Astrocyte (in vitro differentiated cells and primary cell): ENCODE measurements at places on chromosomes 12 and 14. TPM values are rescaled to one million over a fixed set of nuclear protein-coding genes. Genes with fewer than 3 reads are reported as not detected.

Gene SSTR1
- not detected in 2 replicates for total RNA-seq

Gene ATL1
- total RNA-seq, result 15.8 and 17.9 TPM in 2 replicates

Gene LLPH
- total RNA-seq, result 34.6 and 37.3 TPM in 2 replicates

Gene CLEC1B
- not detected in 2 replicates for total RNA-seq

Gene CABP1
- total RNA-seq, result 0.19 and 0.30 TPM in 2 replicates

Gene PLEKHD1
- 0.05 and 0.14 TPM in 2 replicates for total RNA-seq

Gene RAD9B
- total RNA-seq, result 0.53 and 0.66 TPM in 2 replicates

Gene DIO3
- 0.46 and 0.79 TPM in 2 replicates for total RNA-seq

Gene APEX1
- 142 and 148 TPM in 2 replicates for total RNA-seq

Gene EPYC
- 0.26 and 0.39 TPM in 2 replicates for total RNA-seq

Gene ETFBKMT
- total RNA-seq, result 2.1 and 2.2 TPM in 2 replicates

Gene NR2C1
- total RNA-seq, result 44.3 and 46.3 TPM in 2 replicates

Gene CMKLR1
- 0.57 and 2.2 TPM in 2 replicates for total RNA-seq

Gene SLC7A8
- 4.0 and 6.5 TPM in 2 replicates for total RNA-seq

DNA sequence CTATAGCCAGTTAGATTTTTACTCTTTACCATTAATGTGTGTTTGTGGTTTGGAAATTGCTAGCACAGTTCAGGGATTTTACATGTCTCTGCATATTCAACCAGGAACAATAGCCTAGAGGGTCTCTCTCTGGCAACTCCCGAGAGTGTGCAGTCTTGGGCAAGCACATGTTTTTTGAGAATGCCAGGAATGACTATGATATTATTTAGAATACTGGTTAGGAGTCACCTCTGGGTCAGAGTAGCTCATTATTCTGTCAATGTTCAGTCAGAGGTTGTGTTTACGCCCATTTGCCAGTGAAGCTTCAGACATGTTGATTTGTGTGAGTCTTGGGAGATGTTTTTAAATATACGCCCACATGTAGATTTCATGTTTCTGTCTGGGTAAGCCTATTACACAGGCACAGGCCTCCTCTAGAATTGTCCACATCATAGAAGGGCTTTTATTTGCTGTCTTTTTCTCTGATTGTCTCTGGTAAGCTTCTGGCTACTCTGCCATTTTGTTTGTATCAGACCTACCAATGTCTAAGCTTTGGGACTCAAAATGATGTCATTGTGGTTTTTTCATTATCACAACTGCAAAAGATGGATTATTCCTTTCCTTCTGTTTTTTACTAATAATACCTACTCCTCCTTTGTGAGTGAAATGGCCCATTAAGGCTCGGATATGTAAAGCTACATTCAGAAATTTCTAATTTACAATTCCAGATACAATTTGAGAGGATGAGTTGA, 203.1 kb upstream of the PPFIA2 start:
- no peak for DNase-seq

GRCh38 chr12:30630076-30630978, 65.3 kb downstream of the IPO8 start:
- no peak for DNase-seq

- no peak for DNase-seq
These were observed 87.0 kb downstream of the GALNT8 start for GRCh38 chr12:4807116-4807783.

DNA sequence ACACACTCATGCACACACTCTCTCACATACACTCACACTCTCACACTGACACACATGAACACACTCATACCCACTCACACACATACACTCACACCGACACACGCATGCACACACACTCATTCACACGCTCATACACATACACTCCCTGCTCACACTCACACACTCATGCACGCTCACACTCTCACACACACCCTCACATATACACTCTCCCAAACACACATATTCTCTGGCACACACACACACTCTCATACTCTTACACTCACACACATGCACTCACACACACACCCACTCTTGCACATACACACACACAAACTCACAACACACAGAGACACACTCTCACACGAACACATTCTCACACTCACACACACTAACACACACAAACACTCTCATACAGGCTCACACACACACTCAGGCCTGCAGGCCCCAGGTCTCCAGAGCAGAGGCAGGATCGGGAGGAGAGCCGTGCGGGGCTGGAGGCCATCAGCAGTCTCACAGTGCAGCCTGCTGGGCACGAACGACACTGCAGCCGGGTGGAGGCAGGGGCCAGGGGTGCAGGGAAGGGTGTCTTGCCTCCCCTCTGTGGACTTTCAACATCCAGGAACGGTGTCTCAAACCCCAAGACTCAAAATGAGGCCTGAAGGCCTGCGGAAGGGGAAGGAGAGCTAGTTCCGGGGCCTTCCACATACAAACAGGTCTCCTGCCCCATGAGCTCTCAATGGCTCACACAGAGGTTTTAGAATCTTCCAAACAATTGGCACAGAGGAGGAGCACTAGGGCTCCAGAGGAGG, 148.7 kb downstream of the ANO2 start:
- DNase-seq, result no peak

DNA sequence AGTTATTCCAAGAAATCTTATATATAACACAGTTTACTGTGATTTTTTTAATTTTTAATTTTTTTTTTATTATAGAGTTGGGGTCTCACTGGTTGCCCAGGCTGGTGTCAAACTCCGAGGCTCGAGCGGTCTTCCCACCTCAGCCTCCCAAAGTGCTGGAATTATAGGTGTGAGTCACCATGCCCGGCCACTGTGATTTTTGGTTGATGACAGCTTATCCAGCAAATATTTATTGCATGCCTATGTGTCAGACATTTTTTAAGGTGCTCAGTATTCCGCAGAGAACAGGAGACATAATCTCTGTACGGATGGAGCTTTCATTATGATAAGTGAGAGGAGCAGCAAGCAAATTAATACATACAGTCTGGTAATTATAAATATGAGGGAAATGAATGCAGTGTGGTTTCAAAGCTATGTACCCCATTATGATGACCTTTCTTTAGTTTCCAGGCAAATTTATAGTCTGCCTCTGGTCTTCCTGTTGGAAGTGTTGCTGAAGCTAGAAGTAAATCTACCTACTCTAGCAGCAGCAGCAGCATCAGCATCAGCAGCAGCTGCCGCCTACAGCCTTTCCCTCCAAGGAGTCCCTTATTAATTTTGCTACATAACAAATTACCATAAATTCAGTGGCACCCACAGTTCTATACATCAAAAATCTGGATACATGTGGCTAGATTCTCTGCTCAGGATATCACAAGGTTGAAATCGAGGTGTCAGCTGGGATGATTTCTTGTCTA, 32.3 kb downstream of the FRS2 start:
- DNase-seq, result peak; percentile 88

DNA sequence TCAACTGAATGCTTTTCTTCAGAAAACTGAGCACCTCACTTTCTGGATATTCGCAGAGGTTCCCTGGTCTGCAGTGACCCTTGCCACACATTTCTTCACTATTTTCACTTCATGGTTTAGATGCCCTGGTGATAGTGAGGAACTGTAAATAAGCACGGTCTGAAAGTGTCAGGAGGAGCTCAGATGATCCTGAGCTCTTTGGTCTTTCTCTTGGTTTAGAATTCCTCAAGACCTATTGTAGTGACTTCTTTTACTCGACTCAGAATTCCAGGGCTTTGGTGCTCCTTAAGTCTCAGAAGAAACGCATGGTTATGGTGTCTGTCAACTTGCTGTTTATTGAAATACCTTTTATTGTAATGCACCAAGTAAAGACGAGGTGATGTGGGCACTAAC, 84.0 kb downstream of the SAMD4A start:
- no peak for DNase-seq

DNA sequence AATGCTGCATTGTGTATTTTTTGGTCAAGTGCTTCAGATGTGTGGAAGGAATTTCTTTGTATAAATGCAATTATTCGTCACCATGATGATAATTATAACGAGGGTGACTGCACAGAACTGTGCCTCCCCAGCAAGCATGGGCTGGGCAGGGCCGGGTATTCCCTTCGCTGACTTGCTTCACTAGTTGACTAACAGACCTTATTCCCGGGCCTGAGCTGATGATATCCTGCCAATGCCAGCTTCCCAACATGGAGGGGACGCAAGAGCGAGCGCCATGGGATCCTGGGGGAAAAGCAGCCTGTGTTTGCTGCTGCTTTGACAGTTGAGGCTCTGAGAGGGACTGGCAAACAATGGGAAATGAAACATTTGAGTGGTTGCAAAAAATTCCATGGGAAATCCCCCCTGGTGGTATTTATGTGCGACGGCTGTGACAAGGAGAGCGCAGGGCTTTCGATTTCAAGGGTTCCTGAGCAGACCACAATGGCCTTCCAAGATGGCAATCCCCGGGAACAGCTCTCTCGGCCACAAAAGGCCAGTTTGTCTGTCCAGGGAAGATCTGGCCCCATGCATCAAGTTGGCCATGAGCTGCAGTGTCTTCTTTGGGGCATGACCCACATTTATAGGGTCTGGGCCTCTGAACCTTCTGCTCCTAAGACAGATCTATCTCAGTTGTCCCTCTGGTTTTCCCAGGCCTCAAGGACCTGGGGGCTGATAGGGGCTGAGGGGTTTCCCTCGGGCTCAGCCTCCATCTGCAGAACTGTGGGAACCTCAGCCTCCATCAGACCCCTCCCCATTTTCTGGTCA, 21.9 kb upstream of the MAP1LC3B2 start:
- no peak for DNase-seq

DNA sequence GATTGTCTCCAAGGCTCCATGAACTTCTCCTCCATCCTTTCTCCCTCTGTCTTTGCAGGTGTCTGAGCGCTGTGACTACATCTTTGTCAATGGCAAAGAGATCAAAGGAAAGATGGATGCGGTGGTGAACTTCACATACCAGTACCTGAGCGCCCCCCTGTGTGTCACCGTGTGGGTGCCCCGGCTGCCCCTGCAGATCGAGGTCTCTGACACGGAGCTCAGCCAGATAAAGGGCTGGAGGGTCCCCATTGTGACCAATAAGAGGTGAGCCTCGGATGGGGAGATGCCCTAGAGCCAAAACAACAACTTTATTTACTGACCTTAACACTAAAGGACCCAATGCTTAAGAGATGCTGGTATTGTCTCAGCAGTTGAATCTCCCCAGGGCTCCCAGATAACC, 130.0 kb downstream of the SLC15A4 start:
- DNase-seq, result no peak

GRCh38 chr12:64427988-64428387, 23.8 kb downstream of the XPOT start:
- DNase-seq, result no peak

DNA sequence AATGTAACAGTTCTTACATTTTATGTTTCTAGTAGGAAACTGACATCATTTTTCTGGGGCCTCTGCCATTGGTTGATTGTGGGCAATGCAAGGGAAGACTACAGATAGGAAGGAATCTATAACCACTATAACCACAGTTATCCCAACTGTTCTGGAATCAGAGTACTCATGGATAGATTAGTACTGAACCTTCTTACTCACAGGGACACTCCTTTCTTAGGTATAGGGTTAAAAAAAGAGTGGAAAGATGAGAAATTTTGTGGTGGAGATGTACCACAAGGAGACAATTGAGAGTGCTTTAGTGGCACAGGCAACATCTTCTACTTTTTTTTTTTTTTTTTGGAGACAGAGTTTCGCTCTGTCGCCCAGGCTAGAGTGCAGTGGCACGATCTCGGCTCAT, 21.0 kb downstream of the TMEM116 start:
- DNase-seq, result peak; percentile 76

DNA sequence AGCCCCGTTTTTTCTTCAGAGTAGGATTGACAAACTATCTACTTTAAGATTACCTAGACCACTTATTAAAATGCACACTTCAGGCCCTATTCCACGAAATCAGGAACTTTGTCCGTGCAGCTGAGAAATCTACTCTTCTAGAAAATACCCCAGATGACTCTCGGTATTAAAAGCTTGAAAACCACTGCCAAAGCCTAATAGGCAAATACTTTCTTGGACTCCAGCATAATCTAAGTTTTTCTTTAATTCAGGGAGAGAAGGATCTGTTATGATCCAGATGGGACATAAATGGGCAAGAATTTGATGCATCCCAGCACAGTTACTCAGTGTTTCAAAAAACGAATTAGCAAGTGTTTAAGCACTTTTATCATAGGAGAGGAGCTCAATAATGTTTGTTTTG, 94.5 kb downstream of the TMX1 start:
- no peak for DNase-seq

GRCh38 chr12:116053479-116054200, 223.9 kb downstream of the MED13L start:
- peak; percentile 84 for DNase-seq

- no peak for DNase-seq
These were observed 138.0 kb upstream of the CPNE8 start for GRCh38 chr12:39043424-39043822.

GRCh38 chr12:27571463-27571862, 47.5 kb downstream of the PPFIBP1 start:
- peak; percentile 98 for DNase-seq

GRCh38 chr14:54687750-54688119, 120.8 kb downstream of the SAMD4A start:
- DNase-seq, result no peak

GRCh38 chr14:32078858-32079216, 1.7 kb downstream of the ARHGAP5 start:
- DNase-seq, result peak; percentile 60

DNA sequence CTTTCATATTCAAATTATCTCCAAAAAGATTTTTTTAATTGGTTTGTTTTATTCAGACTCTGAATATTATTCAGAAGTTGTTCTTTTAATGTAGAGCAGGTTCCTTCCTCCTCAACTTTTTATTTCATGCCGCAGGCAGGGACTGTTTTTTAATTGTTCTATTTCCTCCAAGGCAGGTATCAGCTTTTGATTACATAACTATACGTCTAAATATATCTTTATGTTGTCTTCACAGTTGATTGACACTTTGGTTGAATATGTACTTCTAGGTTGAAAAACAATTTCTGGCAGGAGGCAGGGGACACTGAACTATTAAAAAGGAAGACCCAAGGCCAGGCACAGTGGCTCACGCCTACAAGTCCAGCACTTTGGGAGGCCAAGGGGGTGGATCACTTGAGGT, 82.5 kb downstream of the HECTD4 start:
- DNase-seq, result no peak

- DNase-seq, result peak; percentile 27
These were observed 1.6 kb downstream of the MLEC start for GRCh38 chr12:120688527-120689071.

- DNase-seq, result no peak
These were observed 142.6 kb downstream of the GPHN start for GRCh38 chr14:66650491-66650911.

- DNase-seq, result no peak
These were observed 3.1 kb downstream of the VDR start for GRCh38 chr12:47901718-47902093.

GRCh38 chr12:116433249-116433648, 125.9 kb upstream of the MAP1LC3B2 start:
- no peak for DNase-seq

- peak; percentile 26 for DNase-seq
These were observed 13.1 kb downstream of the NPC2 start for GRCh38 chr14:74480046-74480445.

GRCh38 chr12:27032679-27033078, 10.3 kb downstream of the MED21 start:
- DNase-seq, result no peak

DNA sequence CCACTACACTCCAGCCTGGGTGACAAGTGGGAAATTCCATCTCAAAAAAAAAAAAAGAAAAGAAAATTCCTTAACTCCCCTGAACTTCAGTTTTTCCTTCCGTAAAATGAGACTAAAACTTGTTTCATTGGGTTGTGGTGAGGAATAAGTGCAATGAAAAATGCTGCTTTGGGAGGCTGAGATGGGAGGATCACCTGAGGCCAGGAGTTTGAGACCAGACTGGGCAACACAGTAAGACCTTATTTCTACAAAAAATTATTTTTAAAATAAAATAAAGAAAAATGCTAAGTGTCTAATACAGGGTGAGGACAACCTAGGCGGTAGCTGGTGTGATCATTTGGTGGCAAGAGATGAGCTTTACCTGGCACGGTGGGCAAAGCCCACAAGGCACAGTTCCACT, 6.9 kb downstream of the SMAGP start:
- DNase-seq, result no peak

- peak; percentile 80 for DNase-seq
These were observed 71.9 kb downstream of the DYRK2 start for GRCh38 chr12:67720351-67720856.
